ENCODE measurements at places on chromosomes 7 and 10.

DNA sequence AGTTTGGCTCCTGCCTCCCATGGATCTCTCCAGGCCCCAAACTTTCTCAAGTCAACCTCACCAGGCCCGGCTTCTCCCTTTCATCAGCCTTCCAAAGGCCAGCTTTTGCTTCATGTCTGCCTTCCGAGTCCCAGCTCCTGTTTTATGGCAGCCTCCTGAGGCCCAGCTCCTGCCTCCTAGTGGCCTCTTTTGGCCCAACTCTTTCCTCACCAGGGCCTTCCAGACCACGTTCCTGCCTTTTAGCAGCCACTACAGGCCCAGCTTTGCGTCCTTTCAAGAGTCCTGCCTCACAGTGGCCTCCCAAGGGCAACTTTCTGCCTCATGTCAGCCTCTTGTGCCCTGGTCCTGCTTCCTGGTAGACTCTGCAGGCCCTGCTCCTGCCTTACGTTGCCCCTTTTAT is 15.3 kb upstream of the TMEM248 start:
- DNase-seq: no peak

GRCh38 chr10:12921163-12921562 is 80.3 kb downstream of the CCDC3 start:
- no peak for DNase-seq

- no peak for DNase-seq
Measured at GRCh38 chr7:138169441-138169851, 93.2 kb downstream of the AKR1D1 start.

DNA sequence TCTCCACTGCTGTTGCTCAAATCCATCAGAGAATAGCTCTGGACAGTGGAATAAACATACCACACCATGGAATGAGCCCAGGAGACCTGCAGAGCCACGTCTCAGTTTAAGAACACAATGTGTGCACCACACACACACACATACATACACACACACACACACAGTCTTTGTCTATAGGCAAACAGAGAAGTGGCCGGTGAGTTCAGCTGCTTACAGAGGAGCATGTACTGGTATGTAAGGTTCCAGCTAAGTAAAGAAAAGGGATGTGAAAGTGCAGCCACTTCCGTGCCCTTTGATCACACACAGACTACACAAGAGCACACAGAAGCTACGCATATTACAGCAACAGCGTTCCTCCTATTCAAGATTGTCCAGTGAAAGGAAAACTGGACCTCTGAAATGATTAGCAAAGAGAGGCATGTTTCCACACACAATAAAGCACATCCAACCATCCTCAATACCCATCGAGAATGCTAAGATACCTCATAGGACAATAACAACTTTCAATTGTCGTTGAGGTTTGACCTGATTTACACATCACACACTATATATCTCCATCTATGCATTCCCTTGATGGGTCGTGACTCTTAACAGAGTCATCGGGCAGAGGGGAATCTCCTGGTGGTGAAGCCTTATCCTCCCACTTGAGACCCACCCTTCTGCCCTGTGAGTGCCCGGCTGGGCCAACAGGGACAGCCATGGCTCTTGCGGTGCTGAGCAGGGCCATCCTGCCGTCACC is 23.6 kb downstream of the SLC35B4 start:
- DNase-seq: no peak

- no peak for DNase-seq
Measured at GRCh38 chr10:17805330-17805729, 3.8 kb upstream of the MRC1 start.

DNA sequence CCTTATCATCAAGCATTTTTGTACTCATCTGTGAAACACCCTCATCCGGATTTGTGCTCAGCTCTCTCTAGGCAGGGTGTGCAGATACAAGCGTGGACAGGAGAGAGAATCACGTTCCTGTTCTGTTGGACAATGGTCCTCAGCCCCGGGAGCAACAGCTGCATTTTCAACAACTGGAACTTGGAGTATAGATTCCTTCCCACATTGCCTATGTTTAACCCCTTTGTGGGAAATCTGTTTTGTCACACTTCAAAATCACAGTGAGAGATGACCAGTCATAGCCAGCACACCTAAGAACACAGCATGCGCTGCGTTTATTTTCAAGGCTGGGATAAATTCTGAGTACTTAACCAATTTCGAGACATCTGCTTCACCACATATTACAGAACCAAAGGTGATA is 32.5 kb downstream of the MAP3K8 start:
- DNase-seq: no peak

- no peak for DNase-seq
Measured at GRCh38 chr10:110360857-110361474, 56.2 kb upstream of the SMNDC1 start.

DNA sequence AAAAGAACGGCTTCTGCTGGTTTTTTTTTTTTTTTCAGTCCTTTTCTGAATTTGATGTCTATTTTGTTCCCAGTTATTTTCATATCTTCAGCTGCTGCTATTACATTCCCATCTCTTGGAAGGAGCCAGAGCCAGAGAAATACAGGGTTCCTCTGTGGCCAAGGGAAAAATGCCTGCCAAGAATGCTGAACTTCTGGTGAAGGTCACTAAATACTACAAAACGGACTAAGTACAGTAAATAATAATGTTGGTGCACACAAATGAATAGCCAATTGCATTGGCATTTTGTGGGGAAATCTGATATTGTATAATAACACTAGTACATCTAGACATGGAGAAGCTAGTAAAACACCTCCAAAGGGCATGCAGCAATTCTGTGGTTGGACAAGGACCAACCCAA is 56.3 kb upstream of the ZEB1 start:
- no peak for DNase-seq

- DNase-seq: no peak
Measured at GRCh38 chr7:17852361-17852760, 87.9 kb downstream of the SNX13 start.

DNA sequence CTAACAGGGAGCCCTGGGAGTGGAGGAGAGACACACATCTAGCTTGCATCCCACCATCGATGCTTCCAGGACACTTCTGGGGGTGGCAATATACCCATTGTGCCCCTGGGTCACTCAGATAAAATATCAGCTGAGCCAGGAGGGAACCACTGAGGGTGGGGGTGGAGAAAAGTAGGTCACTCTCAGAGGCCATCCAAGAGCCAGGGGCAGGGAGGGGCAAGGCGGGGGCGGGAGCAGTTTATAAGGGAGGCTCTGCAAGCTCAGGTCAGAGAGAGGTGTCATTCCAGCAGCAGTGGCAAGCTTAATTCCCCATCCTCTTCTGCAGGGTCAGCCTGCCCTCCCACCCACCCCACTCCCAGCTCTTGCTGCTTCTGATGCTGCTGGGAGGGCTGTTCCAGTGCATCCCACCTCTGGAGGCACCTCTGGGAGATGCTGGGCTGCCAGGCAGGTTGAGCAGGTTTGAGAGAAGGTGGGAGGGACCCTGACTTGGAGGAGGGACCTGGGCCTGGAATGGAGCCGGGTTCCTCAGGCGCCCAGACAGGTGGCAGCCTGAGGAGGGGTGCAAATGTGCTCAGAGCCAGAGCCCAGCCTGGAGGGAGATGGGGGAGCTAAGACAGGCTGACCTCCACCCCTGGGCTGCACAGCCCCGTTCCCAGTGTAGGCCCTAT is 20.1 kb upstream of the TLX1 start:
- no peak for DNase-seq

- no peak for DNase-seq
Measured at GRCh38 chr7:68476966-68477365, 1121.3 kb upstream of the AUTS2 start.

DNA sequence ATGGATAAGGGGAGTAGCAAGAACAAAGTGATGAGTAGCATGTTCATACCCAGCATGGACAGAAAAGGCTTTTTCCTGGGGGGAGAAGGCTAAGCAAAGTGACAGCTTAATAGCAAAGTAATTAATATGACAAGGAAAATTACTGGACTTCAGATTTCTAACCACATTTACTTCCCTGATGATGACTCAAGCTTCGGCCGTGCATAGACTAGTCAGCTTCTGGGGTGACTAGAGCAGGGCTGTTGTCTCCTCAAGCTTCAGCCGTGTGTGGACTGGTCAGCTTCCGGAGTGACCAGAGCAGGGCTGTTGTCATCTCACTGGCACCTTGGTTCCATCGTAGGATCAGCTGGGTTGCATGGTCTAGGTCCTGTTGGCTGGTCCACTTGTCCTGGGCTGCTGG is 2.1 kb upstream of the ZNF117 start:
- no peak for DNase-seq

GRCh38 chr7:13201628-13202027 is 514.2 kb downstream of the ARL4A start:
- DNase-seq: no peak

- DNase-seq: peak; percentile 48
Measured at GRCh38 chr7:132580717-132581285, 4.5 kb upstream of the PLXNA4 start.

GRCh38 chr7:148650232-148650858 is 48.4 kb upstream of the CUL1 start:
- DNase-seq: no peak

- DNase-seq: no peak
Measured at GRCh38 chr7:148898845-148899484, 14.9 kb upstream of the EZH2 start.

DNA sequence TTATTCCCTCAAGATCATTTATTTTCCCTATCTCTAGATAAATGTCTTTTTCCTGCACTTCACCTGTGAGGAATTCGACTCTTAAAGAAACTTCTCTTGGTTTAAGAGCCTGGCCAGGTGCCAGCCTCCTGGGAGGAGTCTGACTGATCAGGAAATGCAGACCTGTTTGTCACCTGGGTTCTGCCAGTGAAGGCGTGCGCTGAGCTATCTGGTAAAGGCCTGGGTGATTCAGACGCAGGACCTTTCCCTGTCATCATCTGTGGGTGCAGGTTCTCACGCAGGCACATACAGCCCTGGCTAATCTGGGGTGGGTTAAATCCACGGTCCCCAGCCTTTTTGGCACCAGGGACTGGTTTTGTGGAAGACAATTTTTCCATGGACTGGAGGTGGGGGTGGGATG is 65.3 kb upstream of the AQP1 start:
- no peak for DNase-seq

DNA sequence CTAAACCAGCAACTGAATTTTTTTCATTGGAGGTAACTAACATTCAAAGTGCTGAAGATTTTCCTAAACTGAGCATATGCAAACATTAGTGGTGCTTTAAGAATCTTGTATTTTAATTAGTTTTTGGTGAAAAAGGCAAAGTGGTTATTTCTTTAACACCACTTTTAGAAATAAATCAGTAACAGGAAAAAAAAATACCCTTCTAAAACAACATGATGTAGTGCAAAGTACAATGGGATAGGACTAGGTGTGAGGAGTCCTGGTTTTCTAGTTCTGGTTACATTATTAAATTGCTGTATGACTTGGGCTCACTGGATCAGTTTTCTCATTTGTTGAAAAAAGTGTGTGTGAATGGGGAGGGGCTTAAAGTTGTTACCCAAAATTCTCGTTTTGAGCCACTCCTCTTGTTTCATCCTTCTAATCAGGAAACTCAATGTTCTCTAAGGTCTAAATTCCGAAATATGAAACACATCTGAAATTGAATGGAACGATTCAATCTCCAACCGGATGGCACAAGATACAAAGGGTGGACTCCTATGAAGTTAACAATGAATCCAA is 1.8 kb downstream of the WASL start:
- no peak for DNase-seq

DNA sequence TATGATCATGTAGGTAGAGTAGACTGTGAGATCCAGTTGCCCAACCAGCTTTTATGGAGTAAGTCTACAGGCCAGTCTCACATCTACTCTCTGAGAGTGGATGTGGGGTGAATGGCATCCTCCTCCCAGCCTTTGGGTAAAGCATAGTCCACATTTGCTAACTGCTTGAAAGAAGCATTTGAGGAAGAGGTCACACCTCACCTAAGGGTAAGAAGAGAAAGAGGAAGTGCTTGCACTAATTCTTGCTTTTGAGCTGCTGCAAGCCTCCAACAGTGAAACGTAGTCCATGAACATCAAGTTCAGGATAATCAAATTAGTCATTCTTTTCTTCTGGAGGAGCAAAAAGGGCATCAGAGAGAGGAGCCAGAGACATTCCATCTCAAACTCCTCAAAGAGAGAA is 93.9 kb upstream of the AGR3 start:
- DNase-seq: no peak

DNA sequence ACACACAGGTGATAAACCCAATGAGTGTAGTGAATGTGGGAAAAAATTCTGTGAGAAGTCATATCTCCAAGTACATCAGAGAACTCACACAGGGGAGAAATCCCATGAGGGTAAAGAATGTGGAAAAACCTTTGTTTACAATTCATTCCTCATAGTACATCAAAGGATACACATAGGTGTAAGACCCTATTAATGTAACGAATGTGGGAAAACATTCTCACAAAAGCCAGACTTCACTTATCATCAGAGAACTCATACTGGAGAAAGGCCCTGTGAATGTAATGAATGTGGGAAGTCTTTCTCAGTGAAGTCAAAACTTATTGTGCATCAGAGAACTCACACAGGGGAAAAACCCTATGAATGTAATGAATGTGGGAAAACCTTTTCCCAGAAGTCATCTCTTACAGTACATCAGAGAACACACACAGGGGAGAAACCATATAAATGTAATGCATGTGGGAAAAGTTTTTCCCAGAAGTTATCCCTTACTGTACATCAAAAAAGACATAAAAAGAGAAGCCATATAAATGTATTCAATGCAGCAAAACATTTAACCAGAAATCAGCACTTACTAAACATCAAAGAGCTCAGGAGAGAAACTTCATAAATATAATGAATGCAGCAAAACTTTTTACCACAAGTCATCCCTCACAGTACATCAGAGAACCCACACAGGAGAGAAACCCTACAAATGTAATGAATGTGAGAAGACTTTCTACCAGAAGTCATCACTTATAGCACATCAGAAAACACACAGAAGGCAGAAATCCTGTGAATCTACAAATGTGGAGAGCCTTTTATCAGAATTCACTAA is 49.8 kb downstream of the ZNF239 start:
- DNase-seq: no peak

DNA sequence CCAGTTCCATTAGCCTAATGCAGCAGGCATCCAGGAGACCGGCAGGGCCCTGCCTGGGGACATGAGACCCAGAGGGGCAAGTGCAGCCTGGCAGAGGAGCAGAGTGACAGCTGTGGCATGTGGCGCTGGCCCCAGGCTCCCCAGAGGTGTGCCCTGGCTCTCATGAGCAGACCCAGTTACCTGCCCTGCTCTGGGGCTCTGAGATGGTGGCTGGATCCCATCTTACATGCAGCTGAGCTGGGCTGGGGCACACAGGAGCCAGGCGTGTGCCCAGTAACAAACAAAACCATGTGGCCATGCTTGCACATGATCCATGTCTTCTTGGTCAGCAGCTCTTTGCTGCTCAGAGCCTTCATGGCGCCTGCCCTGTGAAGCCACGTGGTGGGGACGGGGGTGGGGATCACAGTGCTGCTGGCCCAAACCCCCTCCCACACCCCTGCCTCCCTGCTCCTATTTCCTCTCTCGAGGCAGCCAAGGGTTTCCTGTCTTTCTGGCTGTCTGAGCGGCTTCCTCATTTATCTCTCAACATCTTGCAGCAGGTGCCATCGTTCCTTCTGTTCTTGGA is 40.3 kb upstream of the GTF2I start:
- no peak for DNase-seq

DNA sequence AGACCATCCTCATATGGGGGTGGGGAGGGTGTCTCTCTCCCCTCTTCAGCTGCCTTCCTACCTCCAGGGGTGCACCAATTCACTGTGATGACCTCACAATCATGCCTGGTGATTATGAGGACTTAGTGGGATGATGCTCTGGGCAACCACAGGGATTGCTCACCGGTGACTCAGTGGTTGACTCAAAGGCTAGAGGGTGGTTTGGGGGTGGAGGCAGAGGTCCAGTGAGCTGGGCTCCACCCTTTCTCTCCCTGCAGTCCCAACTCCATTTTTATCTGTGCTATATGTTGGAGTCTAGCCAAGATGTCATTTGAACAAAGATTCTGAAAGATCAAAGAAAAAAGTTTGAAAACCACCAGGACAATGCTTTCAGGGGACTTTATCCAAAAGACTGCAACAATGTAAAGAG is 286.9 kb downstream of the KCNMA1 start:
- no peak for DNase-seq

Data from stimulated activated CD4-positive, alpha-beta T cell treated with anti-CD3 and anti-CD28 coated beads, Interleukin-4, amount 100 ng/mL, for 4 hours (primary cell).